Cortex of kidney (tissue), 1 donor: ENCODE measurements at places on chromosomes 2 and 18.

GRCh38 chr2:46469116-46469515, 10.2 kb upstream of the TMEM247 start:
- DNase-seq, result no peak

GRCh38 chr2:137964066-137964858, at the start of gene HNMT:
TSS of gene HNMT (plus strand) at chr2:137964473. CDS start at chr2:137964492, 19 bp downstream.
- DNase-seq, result no peak

DNA sequence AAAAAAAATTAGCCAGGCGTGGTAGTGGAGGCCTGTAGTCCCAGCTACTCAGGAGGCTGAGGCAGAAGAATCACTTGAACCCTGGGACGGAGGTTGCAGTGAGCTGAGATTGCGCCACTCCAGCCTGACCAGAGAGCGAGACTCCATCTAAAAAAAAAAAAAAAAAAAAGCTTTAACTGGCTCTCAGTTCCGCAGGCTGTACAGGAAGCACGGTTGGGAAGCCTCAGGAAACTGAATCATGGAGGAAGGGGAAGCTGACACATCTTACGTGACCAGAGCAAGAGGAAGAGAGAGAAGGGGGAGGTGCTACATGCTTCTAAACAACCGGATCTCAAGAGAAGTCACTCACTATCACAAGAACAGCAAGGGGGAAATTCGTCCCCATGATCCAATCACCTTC, 505.6 kb upstream of the SLC8A1 start:
- DNase-seq, result no peak

DNA sequence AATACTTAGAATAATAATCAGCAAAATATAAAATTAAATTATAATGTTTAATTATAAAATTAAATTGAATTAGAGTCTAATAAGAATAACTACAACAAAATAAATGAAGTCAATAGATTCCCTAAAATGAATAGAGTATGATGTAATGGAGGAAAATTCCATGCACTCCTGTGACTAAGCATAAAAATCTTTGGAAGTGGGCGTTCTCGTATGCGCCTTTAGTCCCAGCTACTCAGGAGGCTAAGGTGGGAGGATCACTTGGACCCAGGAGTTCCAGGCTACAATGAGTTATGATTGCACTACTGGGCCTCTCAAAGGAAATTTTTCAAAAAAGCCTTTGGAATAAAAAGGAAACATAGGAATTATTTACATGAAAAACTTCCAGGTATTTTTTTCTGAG, 955.4 kb upstream of the POU3F3 start:
- no peak for DNase-seq
